ENCODE measurements at places on chromosomes 11 and 22.

- DNase-seq = no peak
Observed at GRCh38 chr11:124732230-124732629, 7.5 kb upstream of the NRGN start.

GRCh38 chr22:50218996-50219727 lies 18.4 kb downstream of the SELENOO start:
- DNase-seq = no peak

DNA sequence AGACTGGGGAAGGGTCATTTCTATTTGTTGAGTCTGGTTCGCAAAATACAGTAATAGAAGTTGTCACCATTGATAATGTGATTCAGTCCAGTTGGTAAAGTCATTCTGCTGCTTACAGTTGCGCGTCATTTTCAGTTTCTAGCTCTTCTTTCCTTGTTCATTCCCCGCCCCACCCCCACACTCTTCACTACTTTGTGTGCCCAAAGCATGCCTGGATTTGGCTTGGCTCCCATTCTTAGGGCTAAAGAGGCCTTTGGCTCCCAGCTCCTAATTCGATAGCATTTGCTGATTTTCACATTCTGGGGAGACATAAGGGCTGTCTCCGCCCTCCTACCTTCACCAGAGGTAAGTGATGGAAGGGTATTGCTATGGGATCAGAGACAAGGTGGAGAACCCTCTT lies 43.0 kb downstream of the CECR2 start:
- DNase-seq = no peak

- no peak for DNase-seq
Observed at GRCh38 chr11:4026389-4026788, 68.2 kb upstream of the RRM1 start.

DNA sequence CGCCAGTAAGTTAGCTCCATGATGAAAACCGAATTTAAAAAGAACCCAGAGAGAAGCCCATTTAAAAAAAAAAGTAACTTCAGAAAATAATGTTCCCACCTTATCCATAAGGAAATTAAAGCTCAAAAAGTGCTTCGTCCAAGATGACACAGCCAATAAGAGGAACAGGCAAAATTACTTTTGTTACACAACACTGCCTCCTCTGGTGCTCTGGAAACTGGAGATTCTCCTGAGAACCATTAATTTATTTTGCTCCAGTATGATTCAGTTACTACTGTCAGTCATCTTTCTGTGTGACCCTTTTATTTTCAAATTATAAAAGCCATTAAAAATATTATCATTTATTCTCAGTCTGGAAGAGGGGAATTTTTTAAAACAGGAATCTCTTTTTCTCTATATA lies 2.0 kb downstream of the IFT27 start:
- no peak for DNase-seq

GRCh38 chr11:132541794-132542193 lies 990.5 kb downstream of the OPCML start:
- no peak for DNase-seq

GRCh38 chr11:73429121-73429750 lies 53.0 kb downstream of the RELT start:
- DNase-seq = no peak

GRCh38 chr11:115298300-115299012 lies 205.8 kb downstream of the CADM1 start:
- DNase-seq = no peak

- no peak for DNase-seq
Observed at GRCh38 chr22:27996981-27997380, 77.9 kb upstream of the PITPNB start.

DNA sequence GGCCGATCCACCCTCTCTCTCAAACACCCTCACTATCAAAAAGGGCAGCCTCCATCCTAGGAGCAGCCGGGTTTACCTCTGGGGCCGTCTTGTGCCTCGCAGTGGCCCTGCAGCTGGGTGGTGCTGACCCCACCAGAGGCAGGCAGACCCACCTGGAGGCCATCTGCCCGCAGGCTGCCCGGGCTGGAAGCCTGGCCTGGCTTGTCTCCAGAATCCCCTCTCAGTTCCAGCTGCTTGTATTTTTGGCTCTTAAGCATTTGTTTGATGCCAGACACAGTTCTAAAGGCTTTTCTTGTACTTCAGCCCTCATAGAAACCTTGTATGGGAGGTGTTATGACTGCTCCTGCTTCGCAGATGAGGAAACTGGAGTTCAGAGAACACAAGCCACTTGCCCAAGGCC lies 4.2 kb upstream of the NFAM1 start:
- DNase-seq = no peak

- DNase-seq = peak; percentile 20
Observed at GRCh38 chr11:119356349-119357031, 10.0 kb upstream of the MFRP start.

DNA sequence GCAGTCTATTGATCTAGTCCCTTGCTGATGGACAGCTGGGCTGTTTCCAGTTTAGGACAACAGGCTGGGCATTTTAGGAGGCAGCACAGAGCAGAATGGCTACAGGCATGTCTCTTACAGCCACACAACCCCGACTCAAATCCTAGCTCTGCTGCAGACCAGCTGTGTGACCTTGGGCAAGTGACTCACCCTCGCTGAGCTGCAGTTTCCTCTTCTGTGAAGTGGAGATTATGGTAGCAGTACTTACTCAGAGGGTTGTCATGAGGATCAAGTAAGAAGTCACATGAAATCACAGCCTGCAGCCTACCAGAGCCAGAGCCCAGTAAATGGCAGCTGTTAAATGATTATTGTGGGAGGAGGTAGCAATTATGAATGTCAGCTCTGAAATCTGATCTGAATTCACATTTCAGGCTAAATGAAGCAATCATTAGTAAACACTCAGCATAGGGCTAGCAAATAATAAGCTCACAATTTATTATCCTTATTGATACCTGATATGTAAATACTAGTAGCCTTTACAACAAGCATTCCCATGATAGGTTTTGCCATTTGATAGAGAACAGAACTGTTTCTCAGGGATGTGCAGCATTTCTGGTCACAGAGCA lies 58.9 kb downstream of the MYEOV start:
- DNase-seq = no peak
